Breast epithelium (tissue), 4 donors: ENCODE measurements at places on chromosomes 1 and 21. TPM values are rescaled to one million over a fixed set of nuclear protein-coding genes. Genes with fewer than 3 reads are reported as not detected.

DNA sequence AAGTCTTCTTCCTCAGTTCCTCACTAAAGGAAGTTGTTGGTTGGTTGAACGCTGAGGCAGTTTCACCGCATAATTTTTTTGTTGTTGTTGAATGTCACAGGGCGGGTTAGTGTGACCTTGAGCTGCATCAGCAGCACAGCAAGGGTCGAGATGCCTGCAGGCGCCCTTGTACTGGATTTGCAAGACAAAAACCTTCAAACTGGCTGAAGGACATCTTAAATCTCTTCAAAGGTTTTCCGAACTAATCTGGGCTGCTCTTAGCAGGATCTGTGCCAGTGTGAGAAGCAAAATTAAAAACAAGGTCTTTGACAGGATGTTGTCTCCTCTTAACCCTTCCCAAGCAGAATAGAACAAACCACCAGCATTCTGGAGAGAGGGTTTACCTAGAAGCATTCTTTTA lies 59.4 kb downstream of the NRIP1 start:
- no peak for DNase-seq

GRCh38 chr1:226201029-226201593 lies 14.6 kb upstream of the ACBD3 start:
- DNase-seq = no peak

DNA sequence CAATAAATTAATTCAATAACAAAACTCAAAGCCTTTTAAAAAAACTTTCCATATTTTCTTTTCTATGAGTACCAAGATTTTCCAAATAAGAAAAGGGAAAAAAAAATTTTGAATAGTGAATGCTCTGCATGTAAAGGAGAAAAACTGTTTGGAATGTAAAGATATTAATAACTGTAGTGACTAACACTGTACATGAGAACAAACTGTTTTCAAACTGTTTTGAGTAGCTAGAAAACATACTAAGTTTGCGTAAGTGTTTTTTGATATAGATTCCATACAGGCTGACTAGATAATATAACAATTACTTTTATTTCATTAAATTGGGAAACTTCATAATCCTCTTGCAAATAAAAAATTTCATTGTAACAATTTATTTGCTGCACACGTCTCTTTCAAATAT lies 150.5 kb downstream of the DPYD start:
- no peak for DNase-seq

The VAV3 gene
- total RNA-seq = 113 TPM

The OR2T29 gene
- not detected for total RNA-seq

The RNU1-1 gene
- under 0.01 TPM for total RNA-seq

The PDPN gene
- 29.2 TPM for total RNA-seq

The MYOG gene
- total RNA-seq = not detected

The HMGCS2 gene
- 0.16 TPM for total RNA-seq

The PCSK9 gene
- total RNA-seq = 0.16 TPM

The RNU1-3 gene
- total RNA-seq = under 0.01 TPM
